ENCODE measurements at places on chromosomes 16 and 17.

GRCh38 chr17:19762515-19762961 is 14.4 kb upstream of the ALDH3A1 start:
- DNase-seq = peak; percentile 60

GRCh38 chr17:22517716-22518115 is 825.4 kb downstream of the KCNJ18 start:
- no peak for DNase-seq

GRCh38 chr17:45364531-45365390 is 47.9 kb upstream of the MAP3K14 start:
- DNase-seq = no peak

GRCh38 chr16:3099732-3100499 is 822 bp upstream of the ZSCAN10 start:
- peak; percentile 73 for DNase-seq

DNA sequence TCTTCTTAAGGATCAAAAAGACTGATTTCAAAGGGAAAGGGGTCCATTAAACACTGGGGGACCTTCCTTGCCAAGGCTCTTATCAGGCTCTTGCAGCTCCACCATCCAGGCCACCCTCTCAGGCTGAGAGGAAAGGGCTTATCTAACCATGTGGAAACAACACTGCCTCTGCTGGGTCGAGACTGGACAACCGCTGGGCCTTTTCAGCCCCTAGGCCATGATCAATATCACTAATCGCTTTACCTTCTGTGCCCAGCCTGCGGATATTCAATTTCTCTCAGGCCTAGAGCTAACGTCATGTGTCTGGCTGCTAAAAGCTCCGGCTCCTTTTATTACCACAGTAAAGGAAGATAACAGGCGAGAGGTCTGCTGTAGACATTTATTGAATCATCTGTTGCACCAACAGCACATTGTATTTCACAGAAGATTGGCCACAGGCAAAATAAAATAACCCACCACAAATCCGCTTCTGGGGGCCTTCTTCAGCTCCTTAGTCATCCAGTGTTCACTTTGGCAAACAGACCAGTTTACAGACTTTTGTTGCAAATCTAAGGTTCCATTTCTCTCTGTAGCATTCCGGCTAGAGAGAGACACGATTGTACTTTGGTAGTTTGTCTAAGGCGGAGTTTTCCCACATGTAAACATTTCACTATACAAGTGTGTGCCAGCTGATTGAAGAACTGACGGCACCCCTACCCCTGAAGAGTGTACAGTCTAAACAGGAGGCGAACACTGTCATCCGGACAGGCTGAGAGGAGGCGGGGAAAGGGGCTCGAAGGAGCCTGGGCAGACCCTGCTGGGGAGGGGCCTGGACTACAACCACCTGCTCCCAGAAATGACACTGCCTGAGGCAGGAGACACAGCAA is 13.9 kb downstream of the CYB561 start:
- no peak for DNase-seq

- DNase-seq = no peak
Observed at GRCh38 chr17:74888469-74888868, 5.0 kb downstream of the FADS6 start.

- DNase-seq = no peak
Observed at GRCh38 chr16:49552313-49552928, 178.8 kb downstream of the C16orf78 start.

DNA sequence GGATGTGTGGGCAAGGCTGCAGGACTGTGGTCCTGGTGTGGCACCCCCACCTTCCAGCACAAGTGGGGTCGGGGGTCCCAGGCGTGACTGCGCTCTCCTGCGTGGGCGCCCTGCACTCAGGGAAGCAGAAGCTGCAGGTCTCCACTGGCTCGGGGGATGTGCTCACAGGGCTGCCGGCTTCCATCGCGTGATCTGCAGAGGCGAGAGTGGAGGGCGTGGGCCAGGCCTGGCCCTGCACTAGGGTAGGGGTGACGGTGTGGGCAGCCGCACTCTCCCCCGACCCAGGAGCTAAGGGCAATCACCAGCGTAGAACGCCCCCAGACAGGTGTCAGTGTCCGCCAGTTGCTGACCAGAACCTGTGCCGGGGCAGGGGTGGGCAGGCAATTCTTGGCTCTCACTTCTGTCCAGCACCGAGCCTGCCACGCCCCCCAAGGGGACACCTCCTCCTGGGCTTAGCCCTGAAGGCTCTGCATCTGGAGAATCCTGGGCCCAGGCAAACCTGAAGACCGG is 32.3 kb downstream of the TNFRSF13B start:
- DNase-seq = no peak

DNA sequence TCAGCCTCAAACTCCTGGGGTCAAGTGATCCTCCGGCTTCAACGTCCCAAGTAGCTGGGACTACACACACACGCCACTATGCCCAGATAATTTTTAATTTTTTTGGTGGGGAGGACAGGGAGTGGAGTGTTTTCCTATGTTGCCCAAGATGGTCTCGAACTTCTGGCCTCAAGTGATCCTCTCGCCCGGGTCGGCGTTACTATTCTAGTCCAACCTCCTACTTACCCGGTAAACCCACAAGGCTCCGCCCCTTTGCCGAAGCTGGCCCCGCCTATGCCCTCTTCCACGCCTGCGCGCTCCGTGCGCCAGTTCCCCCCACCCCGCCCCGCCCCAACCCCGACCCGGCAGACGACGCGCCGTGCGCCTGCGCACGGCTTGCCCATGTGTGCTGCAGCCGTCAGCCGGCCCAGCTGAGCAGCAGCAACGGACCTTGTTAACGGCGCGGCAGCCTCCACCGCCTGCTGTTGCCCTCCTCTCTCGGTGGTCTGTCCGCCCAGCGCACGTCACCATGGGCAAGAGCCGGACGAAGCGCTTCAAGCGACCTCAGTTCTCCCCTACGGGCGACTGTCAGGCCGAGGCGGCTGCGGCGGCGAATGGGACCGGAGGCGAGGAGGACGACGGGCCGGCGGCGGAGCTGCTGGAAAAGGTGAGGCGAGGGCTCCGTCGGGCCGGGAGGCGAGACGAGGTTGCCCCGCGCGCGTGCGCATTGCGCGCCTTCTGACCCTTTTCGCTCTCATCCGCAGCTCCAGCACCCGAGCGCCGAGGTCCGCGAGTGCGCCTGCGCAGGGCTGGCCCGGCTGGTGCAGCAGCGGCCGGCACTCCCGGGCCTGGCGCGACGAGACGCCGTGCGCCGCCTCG is at the start of gene HEATR3:
Gene HEATR3, plus strand, starts transcription at position 347 of the 858 bp plus-strand sequence. Its CDS starts 162 bp downstream, at position 509.
- DNase-seq = peak; percentile 93

DNA sequence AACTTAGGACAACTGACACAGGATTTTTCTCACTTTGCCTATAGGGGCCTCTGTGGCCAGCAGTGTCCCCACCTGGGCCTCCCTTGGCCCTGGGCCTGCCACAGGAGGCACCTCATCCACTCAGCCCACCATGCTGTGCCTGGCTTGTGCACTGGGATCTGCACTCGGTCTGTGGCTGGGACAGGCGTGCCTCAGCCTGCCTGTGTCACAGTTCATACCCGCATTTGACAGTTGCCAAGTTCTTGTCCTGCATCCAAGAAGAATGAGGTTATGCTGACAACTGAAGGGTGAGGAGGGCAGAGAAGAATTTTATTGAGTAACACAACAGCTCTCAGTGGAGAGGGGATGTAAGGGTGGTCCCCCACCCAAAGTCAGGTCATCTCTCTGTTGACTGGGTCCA is 36.0 kb downstream of the ZFP90 start:
- DNase-seq = no peak

DNA sequence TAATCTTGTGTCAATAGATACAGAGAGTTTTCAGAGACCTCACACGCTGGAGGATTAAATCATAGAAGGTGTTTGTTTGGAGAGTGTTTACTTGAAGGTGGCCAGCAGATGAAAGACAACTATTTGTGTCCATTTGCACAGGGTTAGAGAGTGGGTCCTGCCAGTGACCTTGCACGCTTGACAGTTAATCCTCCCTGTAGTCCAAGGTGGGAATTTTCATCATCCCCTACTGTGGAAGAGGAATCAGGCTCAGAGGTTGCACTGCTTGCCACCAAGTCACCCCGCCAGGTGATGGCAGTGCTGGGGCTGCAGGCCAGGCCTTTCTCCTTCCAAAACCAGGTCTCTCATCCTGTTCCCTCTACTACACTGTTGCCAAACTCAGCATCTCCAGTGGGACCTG is 12.3 kb downstream of the CDH1 start:
- no peak for DNase-seq

DNA sequence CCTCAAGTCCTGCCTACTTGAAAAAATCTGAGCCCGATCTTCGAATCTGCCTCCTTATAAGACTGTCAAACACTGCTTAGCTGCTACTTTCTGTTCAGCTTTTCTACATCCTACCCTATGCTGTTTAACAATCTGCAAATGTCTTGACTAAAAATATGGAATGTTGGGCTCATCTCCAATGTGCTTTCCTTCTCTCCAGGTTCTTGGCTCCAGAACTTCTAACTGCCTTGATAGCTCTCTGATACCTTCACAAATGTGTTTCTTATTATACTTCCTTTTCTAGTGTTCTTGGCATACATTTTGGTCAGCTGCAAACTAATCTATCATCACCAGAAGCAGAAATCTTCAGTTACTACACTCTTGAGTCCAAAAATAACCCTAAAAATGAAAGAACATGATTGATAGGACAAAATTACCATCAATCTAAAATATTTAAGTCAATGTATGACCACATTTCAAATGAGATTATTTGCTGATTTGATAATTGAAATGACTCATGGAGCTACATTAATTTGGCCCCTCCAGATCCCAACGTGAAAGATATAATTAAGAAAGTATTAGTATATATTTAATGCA is 372.3 kb upstream of the MON1B start:
- no peak for DNase-seq

- no peak for DNase-seq
Observed at GRCh38 chr16:88799569-88800276, 3.9 kb upstream of the CDT1 start.

DNA sequence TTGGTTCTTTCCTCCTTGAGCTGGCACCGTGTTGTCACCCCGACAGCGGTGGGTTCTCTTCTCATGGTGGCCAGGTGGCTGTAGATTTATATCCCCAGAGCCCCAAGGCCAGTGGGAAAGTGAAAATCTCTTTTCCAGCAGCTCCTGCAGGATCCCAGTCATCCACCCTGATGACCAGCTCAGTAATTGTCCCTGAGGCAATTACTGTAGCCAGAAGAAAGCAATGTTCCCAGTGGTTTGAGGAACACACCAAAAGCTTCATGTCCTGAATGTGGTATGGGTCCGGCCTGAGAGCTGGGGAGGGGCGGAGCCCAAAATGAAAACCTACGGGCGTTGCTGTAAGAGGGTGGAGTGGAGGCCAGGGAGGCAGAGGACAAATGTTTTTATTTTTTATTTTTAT is 69.0 kb downstream of the WSB1 start:
- DNase-seq = no peak

GRCh38 chr16:5330058-5330457 is 232.5 kb upstream of the EEF2KMT start:
- DNase-seq = no peak

- no peak for DNase-seq
Observed at GRCh38 chr16:85133290-85133599, 21.0 kb upstream of the CIBAR2 start.

DNA sequence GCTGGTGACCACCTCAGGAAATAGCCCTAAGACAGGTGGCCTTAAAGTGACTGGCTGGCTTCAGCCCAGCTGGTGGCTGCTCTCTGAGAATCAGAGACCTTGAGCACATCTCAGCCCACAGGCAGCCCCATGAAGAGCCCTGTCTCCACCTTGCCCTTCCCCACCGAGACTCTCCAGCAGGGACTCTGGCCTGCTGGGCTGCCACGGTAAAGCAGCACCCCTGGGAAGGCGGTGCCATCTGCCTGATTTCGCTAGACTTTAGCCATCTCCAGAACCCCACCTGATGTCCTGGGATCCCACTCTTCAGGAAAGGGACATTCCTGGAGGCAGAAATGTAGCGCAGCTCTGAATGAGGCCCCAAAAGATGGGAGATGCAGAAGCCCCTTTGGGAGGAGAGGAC is 45.2 kb upstream of the LGALS9 start:
- DNase-seq = no peak

- no peak for DNase-seq
Observed at GRCh38 chr17:52606098-52606497, 447.6 kb upstream of the CA10 start.

Measured in effector memory CD8-positive, alpha-beta T cell (primary cell).